Hematopoietic multipotent progenitor cell (in vitro differentiated cells): ENCODE measurements at places on chromosomes 2 and 18.

GRCh38 chr2:205411558-205411957 lies 270.7 kb upstream of the NRP2 start:
- no peak for DNase-seq

- no peak for DNase-seq
Observed at GRCh38 chr18:55780586-55781071, 192.6 kb upstream of the TCF4 start.

GRCh38 chr2:115083225-115083624 lies 640.8 kb downstream of the DPP10 start:
- DNase-seq, result no peak

GRCh38 chr2:161873707-161874106 lies 200.3 kb downstream of the DPP4 start:
- no peak for DNase-seq

DNA sequence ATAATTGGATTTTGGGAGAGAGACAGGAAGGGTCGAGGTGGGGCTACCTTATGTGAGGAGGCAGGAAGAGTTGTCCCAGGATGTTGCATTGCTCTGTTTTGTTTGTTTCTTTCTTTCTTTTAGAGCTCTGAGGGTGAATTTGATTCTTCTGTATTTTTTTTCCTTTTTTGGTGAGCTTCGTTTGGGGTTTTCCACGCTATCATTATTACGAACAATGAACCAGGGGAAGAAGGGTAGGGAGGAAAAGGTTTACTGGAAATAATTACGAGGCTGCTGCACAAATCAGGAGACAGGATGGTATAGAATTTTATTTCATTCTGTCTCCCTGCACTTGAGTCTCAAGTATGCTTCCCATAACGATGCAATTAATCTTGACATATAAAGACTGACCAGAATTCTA lies 51.4 kb upstream of the ZNF516 start:
- no peak for DNase-seq

DNA sequence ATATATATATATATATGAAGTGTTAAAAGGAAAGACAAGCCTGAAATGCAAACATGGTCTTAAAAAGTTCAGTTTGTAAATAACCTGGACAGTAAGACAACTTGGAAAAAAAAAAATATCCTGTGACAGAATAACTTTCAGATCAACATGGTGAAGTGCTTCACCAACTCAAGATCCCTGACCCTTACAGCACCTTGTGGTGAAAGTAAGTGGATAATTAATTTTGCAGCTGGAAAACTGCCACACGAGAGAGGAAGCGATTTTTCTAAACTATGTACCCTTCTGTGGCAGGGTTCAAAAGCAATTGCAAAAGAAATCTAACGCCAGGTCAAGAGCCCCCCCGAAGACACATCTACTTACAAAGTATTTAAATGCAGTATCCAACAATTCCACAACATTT lies 95.8 kb downstream of the PAX3 start:
- DNase-seq, result no peak

- DNase-seq, result no peak
Observed at GRCh38 chr18:10901329-10901728, 248.0 kb downstream of the PIEZO2 start.

- DNase-seq, result no peak
Observed at GRCh38 chr2:109045505-109045904, 56.5 kb upstream of the EDAR start.

DNA sequence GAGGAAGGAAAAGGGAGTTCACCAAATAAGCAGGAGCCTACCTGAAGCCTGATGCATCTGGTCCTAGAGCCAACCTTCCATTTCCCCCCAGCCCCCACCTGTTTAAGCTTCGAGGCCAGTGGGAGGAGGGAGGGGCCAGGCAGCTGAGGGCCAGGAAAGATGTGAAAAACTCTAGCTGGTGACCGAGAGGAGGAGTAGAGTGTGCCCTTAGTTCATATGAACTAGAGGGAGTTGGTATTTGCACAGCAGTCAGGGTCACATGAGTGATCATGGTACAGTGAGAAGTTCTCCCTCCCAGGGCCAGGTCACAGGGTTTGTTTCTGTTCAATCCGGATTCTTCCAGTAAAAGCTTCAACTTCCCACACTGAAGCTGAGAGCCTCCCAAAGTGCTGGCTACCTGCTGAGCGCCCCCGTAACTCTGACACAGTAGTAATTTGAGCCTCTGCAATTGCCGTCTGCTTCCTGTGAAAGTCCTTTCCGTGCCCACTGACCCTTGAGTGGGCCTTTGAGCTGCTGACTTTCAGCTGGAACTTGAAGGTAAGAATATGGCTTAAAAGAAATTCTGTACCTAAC lies at the start of gene SULT1C2:
TSS of gene SULT1C2 (plus strand) at position 362 of the 573 bp plus-strand sequence. CDS start 4,773 bp downstream, outside the sequence.
- DNase-seq, result no peak

GRCh38 chr2:158935617-158936016 lies 32.8 kb upstream of the TANC1 start:
- DNase-seq, result no peak

- no peak for DNase-seq
Observed at GRCh38 chr2:82697231-82697630, 1761.8 kb downstream of the SUCLG1 start.

- DNase-seq, result no peak
Observed at GRCh38 chr2:197911667-197912066, 107.3 kb downstream of the PLCL1 start.

DNA sequence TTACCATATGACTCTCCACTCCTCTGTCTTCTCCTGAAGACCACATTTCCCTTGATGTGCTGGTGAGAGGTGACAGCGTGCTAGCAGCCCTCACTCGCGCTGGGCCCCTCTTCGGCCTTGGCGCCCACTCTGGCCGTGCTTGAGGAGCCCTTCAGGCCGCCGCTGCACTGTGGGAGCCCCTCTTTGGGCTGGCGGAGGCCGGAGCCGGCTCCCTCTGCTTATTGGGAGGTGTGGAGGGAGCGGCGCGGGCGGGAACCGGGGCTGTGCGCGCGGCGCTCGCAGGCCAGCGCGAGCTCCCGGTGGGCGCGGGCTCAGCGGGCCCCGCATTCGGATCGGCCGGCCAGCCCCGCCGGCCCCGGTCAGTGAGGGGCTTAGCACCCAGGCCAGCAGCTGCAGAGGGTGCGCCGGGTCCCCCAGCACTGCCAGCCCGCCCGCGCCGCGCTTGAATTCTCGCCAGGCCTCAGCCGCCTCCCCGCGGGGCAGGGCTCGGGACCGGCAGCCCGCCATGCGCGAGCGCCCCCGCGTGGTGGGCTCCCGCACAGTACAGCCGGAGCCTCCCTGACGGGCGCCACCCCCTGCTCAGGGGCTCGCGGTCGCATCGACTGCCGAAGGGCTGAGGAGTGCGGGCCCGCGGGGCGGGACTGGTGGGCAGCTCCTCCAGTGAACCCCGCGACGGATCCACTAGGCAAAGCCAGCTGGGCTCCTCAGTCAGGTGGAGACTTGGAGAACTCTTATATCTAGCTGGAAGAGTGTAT lies 246.6 kb upstream of the REG3G start:
- no peak for DNase-seq

DNA sequence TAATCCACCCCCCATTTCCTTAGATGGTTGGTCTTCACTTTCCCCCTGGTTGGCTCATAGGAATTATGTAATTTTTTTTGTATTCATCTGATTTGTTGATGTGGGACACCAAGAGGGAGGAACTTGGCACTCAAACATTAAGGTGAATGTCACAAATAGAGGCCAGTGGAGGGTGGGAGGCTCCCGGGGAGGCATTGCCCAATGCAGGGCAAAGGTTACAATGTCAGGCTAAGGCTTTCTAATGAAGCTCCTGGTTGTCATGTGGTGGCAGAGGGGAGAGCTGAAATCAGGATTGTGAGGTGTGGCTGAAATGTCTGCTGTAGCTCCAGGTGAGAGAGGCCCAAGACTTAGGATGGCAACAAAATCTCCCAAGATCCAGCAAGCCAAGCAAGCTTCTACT lies 42.7 kb downstream of the MPHOSPH10 start:
- DNase-seq, result no peak

- DNase-seq, result no peak
Observed at GRCh38 chr2:42918041-42918440, 125.7 kb upstream of the HAAO start.

DNA sequence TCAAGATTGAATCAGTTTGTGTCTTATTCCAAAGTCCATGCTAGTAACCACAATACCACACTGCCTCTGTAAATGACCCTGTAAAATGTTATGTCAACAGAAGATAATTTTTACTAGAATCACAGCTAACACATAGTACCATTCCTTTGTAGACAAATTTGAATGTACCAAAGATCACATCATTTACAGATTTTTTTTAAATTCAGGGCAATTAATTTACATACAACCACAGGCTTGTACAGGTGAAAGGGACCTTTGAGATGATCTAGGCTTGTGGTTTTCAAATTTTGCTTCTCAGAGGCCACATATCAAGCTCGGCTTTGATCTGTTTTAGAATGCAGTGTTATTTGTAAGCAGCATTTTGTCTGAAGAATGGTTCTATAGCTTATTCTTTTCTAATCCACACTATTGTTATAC lies 63.8 kb upstream of the PPM1B start:
- DNase-seq, result no peak

GRCh38 chr2:195663007-195663406 lies 6.0 kb downstream of the SLC39A10 start:
- DNase-seq, result no peak

DNA sequence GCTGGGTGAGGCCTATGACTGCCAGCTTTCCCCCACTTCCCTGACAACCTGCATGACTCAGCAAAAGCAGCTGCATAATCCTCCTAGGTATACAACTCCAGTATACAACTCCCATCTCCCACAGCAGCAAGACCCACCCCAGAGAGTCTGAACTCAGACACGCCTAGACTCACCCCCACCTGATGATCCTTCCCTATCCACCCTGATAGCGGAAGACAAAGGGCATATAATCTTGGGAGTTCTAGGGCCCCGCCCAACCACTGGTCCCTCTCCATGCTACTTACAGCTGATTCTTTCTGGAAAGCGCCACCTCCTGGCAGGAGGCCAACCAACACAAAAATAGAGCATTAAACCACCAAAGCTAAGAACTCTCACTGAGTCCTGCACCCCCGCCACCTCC lies 296.5 kb downstream of the DCC start:
- no peak for DNase-seq

GRCh38 chr18:3384664-3385563 lies 65.1 kb upstream of the TGIF1 start:
- no peak for DNase-seq

GRCh38 chr2:37633845-37634244 lies 37.6 kb downstream of the CDC42EP3 start:
- DNase-seq, result no peak

DNA sequence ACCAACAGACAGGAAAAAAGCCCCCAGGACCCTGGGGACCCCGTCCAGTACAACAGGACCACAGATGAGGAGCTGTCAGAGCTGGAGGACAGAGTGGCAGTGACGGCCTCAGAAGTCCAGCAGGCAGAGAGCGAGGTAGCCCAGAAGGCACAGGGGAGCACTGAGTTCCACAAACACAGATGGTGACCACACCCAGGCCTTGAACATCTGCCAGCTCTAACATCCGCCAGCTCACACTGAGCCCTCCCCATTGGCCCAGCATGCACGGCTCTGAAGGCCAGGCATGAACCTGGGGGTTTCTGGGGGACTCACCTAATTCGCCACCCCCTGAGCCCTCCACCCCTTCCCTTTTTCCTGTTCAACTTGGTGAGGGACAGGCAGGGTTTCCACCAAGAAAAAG lies 25.6 kb upstream of the PRLH start:
- DNase-seq, result peak; percentile 29

- no peak for DNase-seq
Observed at GRCh38 chr18:32271672-32272208, 81.9 kb downstream of the MEP1B start.
